ENCODE measurements at places on chromosomes 7 and 10.

DNA sequence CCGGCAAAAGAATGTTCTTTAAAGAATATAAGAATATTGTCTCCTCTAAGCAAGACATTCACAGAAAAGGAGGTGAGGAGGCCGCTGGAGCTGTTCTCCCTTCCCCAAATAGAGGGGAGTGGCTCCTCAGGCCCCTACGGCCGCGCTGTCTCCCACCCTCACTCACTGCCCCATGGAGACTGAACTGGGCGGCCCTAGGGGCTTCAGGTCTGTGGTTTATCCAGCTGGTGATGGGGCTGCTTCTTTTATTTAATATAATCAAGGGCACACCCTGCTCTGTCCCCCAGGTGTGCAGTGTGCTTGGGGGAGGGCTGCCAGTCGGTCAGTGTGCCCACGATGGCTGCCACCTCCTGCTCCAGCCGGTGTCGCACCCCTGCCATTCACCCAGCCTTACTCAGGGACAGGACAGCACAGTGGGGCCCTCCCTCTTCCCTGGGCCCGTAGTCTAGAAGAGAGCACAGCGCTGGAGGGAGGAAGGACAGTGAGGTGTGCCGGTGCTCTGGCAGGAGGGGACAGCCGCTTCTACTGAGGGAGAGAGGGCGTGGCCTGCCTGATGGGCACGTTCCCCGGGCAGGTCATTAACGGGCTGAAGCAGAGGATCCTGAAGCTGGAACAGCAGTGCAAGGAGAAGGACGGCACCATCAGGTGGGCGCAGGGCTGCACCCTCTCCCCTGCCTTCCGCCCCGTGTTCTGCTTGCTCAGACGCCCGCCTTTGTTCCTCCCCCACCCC is 23.4 kb downstream of the IQCE start:
- no peak for DNase-seq

DNA sequence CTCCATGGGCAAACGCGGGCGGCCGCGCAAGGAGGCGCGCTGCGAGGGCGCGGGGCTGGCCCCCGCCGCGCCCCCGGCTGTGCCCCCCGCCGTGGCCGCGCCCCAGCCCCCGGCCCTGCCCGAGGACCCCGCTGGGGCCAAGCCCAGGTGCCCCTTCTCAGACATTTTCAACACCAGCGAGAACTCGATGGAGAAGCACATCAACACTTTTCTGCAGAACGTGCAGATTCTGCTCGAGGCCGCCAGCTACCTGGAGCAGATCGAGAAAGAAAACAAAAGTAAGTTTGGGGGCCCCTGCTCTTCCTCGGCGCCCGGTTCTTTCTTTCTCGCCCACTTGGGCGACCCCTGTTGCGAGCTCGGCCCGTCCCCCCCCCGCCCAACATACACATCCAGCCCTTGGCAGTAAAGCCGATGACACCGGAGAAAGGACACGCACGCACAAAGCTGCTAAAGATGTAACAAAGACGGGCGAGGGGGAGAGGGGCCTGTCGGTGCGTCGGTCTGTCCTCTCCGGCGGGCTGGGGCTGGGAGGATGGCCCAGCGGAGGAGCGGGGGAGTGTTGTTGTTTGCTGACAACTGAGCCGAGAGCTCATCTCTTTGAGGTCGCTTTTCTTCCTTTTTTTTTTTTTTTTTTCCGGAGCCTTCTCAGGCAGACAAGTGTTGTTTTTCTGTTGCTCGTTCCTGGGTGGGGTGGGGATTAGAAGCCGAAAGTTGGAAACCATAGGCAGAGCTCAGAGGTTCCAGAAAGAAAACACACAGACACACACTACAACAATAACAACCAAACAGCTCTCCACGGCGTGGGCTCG is 604 bp downstream of the MXI1 start:
- no peak for DNase-seq

GRCh38 chr7:92916770-92917224 is 80.4 kb upstream of the CDK6 start:
- DNase-seq, result no peak

DNA sequence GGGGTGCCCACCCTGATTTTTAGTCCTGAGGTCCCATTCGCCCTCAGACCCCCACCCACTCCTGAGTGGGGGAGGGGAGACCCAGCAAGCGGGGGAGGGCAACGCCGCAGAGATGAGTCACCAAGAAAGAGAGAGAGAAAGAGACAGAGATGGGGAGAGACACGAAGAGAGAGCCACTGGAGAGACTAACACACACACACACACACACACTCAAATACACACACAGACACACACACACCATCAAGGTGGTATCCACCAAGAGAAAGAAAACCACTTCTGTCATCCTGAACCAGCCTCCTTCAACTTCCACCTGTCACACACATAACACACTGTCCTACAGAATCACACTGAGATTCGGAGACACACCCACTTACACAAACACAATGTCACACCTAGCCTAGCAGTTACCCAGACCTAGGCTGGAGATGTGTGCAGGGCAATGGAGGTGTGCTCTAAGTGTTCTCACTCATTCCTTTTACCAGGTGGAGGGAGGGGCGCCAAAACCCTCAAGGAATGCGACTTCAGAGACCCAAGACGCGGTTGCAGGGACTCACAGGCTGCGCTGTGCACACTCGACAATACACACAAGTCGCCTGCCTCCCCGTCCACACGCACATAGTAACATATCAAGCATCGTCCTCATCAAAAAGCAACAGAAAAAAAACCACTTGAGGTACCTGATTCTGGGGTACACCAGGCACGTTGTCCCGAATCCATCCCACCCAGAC is 3.9 kb upstream of the VGF start:
- no peak for DNase-seq

DNA sequence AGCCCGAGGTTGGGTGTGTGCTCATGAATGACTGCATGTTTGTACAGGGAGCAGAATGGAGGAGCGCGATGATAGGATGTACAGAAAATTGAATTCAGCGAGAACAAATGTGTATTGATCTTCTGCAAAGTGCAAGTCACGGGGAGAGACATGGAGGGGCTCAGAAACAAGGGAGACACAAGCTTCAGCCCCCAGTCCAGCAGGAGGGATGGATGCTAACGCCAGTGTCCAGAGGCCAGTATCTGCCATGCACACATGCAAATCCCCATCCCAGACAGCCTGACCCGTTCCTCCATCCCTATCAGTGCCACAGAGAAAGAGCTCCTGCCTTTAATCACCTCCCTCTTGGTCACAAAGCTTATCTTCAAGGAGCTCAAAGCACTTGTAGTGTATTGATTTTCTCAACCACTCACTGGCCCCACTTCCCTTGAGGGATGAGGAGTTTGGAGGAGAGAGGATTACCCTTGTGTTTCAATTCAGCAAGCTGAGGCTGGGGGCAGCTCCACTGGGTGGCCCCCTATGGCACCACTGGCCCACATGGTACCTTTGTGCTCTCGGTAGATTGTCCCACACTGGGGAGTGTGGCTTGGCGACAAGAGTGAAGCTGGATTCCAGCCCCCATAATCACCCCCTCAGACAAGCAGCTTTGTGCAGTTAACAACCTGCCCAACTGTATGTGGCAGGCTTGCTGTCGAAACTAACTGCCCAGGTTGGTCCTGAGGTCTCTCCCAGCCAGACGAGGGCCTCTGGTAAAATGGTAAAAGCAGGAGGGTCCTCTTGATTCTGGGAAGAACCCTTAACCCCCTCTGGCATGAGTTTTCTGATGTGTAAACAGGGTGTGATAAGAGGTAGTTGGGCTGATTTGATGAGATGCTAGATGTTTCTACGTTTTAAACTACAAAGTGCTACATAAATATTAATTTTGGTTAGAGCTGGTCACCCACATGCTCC is 151.6 kb upstream of the UNC5B start:
- DNase-seq, result no peak

- no peak for DNase-seq
Observed at GRCh38 chr7:66500087-66500486, 128.6 kb upstream of the KCTD7 start.

- DNase-seq, result no peak
Observed at GRCh38 chr7:74365322-74366022, 76.3 kb downstream of the CLIP2 start.

- DNase-seq, result no peak
Observed at GRCh38 chr7:69893906-69894305, 295.6 kb downstream of the AUTS2 start.

- DNase-seq, result no peak
Observed at GRCh38 chr7:10643545-10643944, 330.1 kb upstream of the PHF14 start.

GRCh38 chr10:107933076-107933475 is 768.6 kb upstream of the SORCS1 start:
- no peak for DNase-seq

DNA sequence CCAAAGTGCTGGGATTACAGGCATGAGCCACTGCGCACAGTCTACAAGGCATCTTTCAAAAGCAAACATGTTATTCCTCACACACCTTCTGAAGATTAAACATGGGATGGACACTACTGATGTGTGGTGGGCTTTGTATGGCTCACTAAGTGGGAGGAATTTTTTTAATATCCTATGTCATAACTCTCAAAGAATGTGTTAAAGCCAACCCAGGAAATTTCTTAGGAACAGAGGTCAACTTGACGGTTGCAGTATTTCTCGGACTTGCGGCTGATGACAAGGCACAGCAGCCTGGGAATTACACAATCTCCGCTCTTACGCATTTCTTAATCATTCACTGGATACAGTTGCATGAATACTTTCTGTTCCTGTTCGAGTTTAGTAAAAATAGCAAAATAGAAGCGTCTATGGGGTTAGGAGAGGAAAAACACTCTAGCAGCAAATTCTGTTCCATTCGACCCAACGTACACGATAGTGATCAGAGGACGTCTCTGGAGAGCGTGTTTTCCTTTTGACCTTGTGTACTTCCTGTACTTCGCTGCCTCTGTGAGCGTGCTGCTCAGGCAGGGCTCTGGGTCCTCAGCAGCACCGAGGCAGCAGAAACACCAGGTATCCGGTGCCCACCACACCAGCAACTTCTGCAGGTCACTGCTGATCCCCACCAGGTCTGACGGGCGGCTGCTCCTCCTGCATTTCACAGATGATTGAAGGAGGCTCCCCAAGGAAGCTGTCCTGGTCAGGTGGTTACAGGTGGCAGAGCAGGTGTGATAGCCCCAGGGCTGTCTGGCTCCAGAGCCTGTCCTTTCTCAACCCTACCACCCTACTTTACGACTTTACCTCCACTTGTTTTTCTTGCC is 26.4 kb upstream of the SRGN start:
- no peak for DNase-seq

- no peak for DNase-seq
Observed at GRCh38 chr10:95437669-95438068, 123.5 kb downstream of the SORBS1 start.

- DNase-seq, result no peak
Observed at GRCh38 chr10:34171957-34172527, 643.1 kb downstream of the PARD3 start.

DNA sequence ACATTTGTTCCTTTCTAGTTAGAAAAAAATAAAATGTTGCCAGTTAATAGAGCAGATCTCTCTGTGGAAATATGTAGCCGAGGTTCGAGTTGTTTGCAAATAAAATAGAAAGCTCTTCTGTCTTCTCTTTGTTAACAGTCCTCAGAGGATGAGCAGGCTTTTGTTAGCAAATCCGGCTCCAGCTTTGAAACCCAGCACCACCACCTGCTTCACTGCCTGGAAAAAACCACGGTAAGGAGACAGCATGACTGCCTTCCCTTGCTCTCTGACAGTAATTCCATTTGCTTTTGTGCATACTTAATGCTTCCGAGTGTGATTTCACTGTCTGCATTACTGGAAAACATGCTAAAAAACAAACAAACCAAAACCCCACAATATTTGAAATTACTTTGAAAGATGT is 115.6 kb downstream of the TSPAN12 start:
- no peak for DNase-seq

- DNase-seq, result no peak
Observed at GRCh38 chr10:62182595-62182994, 86.0 kb downstream of the RTKN2 start.

DNA sequence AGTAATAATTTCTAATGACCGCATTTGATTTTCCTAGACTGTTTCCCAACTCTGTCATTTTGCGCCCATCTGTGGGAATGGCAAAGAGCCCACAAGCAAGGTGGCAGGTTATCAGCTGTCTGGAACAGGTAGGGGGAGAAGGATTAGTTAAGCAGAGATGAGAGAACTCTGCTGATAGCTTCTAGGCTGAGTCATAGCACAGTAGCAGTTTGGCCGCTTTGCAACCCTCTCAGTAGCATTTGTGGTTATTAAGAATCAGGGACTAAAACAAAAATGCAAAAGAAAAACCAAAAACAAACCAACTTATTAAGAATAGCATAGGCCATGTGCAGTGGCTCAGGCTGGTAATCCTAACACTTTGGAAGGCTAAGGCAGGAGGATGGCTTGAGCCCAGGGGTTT is 602.7 kb upstream of the SORCS1 start:
- no peak for DNase-seq

DNA sequence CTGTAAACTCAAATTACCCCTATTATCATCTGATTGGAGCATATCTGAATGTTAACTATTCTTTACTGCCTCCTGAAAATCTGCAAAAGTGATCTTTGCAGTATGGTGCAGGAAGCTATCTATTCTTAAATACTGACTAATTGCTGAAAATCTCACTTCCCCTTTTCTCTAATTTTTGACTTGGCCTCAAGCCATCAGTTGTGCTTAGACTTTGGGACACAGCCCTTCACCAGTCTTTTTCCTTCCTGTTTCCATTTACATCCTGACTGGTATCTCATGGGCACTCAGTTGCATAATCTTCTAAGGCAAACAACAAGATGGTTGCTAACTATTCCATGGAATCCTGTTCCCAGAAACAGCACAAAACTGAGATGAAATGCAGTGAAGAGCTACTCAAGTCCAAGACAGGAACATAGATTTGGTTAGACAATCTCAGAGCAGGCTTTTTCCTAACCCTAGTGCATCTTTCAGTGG is 228.5 kb downstream of the SORCS1 start:
- DNase-seq, result no peak

GRCh38 chr10:91190388-91190870 is 30.0 kb upstream of the PCGF5 start:
- no peak for DNase-seq

DNA sequence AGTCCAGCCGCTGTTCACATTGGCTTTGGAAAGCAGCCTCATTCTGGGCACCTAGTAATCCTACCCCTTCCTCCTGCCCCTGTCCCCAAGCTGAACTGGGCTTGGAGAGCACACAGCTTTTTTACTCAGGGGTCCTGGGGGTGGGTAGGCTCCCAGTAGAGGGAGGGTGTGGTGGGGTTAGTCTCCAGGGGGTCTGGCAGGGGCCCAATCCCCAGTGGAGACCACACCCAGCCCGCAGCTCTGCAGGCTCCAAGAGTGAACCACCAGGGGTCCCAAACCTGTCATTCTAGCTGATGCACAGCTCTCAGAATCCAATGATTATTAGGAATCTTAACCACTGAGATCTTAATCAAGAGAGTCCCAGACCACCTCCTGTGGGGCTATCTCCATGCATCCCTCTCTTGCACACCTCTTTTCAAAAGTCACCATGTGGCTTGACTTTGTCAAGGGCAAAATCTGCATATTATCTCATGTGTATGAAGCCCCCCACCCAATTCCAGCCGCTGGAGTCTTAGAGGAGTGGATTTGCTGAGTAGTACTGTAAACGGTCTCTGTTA is 2.7 kb downstream of the HOXA11 start:
- DNase-seq, result no peak

All from stimulated activated CD8-positive, alpha-beta memory T cell treated with anti-CD3 and anti-CD28 coated beads, Interleukin-7, amount 100 ng/mL, for 48 hours (primary cell).